ENCODE measurements at places on chromosomes 1 and 21.

DNA sequence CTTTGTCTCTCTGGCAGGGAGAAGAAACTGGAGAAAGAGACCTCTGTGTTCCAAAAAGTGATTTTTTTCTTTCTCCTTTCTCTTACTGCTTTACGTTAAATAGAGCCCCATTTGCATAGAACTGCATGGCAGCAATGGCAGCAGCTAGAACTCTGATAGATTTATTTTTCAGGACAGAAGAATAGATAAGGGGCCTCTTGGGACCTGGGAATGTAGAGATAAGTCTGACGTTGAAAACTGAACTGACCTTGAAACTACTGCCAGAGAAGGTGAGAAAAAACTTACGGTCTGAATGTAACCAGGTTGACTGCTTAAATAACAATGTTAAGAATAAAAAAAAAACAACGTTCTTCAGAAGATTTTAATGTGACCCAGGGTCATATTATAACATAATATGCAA lies 25.4 kb upstream of the B3GALT5 start:
- no peak for DNase-seq

DNA sequence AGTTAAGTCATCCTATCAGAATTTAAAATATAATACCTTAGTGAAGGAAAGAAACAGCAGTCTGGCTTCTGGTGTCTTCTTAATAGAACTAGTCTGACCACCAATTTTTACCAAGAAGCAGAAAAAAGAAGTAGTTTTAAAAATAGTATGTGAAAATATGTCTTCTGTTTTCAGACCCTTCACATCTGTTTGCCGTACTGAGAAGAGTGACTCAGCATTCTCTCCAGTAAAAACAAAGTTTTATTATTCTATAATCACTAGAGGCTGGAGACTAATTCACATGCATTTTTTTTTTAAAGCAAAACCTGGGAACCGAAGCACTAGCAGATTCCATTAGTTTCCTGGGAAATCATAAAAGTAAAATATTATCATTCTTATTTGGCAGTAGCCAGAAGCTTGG lies 163.8 kb downstream of the COL24A1 start:
- peak; percentile 74 for DNase-seq

DNA sequence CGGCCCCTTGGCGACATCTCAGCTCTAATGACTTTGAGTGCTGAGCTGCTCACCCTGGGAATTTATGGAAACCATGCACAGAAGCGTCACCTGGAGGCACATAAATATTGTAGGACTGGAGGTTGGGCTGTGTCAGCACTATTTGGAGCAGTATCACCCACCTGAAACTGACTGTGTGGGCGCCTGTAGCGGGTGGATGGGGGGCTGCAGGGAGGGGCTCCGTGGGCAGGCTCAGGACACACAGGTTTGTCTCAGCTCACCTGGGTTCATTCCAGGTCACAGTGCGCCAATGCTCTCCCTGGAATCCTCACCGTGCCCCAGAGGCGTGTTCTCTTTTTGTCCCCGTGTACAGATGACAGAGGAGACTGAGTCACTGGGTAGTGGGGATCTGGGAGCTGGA lies 74.8 kb upstream of the ACTL8 start:
- no peak for DNase-seq

GRCh38 chr1:223670458-223671159 lies 5.1 kb upstream of the CAPN8 start:
- no peak for DNase-seq

- DNase-seq: no peak
Measured at GRCh38 chr1:2204415-2205190, 10.0 kb upstream of the FAAP20 start.

DNA sequence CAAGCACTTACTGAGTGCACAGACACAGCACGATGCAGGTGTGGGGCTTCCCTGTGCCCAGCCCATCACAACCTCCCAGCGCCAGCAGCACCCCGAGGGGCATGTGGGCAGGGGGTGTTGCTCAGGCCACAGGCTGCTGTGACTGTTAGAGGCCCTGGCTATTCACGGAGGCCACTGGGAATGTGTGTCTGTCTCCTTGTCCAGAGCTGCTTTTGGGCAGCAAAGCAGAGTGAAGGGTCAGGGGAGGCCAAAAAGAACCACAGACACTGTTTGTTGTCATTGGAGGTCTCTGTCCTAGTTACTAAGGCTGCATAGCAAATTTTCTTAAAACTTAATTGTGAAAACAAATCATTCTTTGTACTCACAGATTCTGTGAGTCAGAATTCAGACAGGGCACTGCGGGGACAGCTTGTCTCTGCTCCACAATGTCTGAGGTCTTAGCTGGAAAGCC lies 49.6 kb downstream of the TNFRSF8 start:
- no peak for DNase-seq

DNA sequence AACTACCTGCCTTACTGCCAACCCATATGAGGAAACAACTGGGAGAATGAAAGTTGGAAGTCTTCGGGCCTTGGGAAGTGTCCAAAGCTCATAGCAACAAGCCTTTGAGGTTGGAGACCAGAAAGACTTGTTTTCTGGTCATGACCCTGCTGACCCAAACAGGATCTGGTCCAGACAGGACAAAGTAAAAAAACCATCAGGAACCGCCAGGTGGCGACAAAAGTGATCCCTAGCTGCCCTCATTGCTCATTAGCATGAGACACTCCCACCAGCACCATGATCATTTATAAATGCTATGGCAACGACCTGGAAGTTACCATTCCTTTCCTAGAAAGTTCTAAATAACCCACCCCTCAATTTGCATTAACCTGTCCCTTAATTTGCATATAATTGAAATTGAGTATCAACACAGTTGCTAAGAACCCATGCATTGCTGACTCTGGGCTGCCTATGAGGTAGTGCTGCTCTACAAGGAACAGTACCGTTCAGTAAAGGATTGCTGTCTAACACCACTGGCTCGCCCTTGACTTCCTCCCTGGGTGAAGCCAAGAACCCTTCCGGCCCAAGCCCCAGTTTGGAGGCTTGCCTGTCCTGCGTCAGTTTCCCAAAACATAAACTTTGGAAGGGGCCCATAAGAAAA lies 89.0 kb downstream of the URB2 start:
- no peak for DNase-seq

DNA sequence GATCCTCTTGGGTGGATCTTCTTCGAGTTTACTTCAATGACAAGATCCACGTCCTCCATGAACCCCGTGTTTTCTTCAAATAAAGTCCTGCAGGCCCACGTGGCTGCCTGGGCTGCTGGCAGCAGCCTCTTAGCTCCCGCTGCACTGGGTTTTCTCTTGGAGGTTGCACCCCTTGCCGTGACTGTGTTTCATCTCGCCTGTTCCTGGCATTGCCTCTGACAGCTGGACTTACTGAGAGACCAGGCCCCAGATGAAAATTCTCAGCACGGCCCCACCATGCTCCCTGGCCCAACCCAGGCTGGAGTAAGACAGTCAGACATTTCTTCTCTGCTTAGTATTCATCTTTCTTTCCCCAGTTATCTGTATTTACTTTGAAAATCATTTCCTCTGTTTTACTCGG lies 274.8 kb upstream of the RUNX1 start:
- no peak for DNase-seq

DNA sequence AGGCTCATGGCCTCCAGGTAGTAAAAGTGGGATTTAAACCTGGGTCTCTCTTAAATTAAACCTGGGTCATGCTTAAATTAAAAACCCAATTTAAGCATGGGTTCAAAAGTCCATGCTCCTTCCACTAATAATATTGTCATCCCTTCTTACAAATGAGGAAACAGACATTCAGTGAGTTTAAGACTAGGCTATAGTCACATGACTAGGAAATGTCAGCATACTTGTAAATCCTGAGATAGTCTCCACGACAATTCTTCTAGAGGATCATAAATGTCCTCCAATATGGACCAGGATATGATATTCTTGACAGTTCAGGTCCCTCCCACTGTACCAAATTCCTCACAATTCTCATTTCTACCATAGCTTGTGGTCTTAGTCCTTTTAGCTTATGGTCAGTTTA lies 10.5 kb upstream of the IGFN1 start:
- no peak for DNase-seq

GRCh38 chr1:50620680-50621329 lies 197.6 kb upstream of the DMRTA2 start:
- DNase-seq: no peak

- no peak for DNase-seq
Measured at GRCh38 chr21:36047139-36047538, 13.2 kb downstream of the SETD4 start.

DNA sequence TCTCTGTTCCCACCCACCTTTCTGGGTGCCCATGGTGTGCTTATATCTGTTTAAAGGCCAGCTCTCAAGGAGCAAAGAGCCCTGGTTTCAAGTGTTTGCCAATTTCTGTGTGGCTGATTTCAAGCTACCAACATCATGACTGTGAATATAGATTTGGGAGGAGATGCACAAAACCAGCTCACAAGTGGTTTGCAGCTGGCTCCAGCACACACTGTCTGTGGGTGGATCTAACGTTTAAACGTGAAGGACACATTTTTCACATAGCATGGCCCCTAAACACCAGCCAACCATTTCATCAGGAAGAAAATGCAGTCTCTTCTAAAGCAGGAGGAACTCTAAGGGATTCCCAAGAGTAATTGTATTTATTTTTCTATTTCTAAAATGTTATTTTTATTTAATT lies 65.2 kb downstream of the FCRL5 start:
- DNase-seq: no peak

DNA sequence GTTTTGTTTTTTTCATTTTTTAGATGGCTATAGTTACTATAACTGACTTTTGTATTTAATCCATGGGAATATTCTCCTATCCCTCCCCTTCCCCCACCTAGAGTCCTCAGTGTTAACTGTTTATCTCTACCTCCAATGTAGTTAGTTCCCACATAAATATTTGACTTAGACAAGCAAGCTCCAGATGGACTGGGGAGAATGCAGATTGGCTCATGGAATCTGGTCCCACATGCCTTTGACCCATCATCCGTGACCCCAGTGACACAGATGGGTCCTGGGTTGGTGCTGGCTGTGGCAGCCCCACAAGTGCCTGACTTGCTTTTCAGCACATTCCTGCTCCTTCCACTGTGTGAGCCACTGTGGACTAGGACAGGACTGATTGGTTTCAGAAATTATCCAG lies 41.8 kb downstream of the ATP2B4 start:
- no peak for DNase-seq

DNA sequence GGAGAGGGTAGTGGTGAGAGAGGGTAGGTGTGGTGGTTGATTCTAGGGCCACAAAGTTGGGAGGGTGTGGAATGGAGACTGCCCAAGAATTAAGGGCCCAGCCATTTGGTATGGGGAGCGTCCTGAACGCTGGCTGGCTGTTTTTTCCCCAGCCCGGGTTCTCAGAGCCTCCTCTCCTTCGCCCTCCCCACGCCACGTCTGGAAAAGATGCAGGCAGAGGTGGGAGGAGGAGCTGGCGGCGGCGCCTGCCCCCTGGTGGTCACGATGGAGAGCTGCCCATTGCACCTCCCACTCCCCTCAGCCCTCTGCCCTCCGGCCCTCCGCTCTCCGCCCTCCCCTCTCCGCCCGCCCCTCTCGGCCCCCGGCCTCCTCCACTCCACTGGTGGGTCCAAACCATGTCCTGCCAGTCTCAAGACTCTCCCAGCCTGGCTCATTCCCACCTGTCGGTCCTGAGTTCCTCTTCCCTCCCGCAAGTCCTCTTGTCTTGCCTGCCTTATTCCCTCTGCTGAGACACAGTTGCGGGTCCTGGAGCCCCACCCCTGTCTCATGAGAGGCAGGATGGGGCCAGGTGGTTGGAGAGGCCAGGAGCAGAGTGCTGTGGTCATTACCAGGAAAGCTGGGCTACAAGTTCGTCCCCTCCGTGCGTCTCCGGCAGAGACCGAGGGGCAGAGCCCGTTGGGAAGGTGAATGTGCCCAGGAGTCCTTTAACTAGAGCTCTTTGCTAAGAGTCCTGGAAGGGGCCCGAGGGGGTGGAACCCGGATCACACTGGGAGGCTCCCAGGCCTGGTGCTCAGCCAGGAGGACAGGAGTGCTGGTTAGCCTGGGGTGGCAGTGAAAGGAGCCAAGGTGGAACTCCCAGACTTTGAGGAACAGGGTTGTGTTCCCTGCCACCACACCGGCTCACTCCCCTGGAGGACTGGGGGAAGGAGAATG lies 22.6 kb downstream of the ETNK2 start:
- no peak for DNase-seq

GRCh38 chr1:119871881-119872280 lies 24.4 kb downstream of the ADAM30 start:
- no peak for DNase-seq

GRCh38 chr1:151145304-151146071 lies 943 bp downstream of the SEMA6C start:
- DNase-seq: no peak

DNA sequence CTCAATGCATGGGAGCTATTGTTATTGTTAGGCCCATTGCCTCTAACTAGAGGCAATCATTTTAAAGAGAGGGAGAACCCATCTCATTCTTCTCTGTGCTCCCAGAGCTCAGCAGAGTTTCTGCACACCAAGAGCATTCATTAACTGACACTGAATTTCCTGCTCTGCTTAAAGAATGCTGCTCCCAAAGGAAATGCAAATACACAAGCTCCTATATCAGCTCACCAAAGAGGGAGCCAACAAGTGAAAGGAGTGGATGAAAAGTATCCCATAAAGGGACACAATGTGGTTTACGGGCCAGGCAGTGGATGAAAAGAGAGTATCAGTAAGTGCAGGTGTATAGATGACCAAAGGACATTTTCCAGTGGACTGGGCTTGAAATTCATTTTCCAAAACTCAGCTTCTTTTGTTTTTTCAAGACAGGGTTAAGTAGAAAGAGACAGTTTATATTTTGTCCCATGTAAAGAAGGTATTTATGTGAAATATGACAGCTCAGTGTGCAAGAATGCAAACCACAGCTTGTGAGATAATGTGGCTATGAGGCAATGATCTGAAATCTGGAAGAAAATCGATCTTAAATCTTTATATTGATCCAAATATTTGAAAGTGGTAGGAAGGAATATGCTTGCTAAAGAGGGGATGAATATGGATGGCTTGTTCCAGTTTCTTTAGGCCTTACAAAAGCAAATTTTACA lies 207.7 kb upstream of the CAMK1G start:
- DNase-seq: no peak

DNA sequence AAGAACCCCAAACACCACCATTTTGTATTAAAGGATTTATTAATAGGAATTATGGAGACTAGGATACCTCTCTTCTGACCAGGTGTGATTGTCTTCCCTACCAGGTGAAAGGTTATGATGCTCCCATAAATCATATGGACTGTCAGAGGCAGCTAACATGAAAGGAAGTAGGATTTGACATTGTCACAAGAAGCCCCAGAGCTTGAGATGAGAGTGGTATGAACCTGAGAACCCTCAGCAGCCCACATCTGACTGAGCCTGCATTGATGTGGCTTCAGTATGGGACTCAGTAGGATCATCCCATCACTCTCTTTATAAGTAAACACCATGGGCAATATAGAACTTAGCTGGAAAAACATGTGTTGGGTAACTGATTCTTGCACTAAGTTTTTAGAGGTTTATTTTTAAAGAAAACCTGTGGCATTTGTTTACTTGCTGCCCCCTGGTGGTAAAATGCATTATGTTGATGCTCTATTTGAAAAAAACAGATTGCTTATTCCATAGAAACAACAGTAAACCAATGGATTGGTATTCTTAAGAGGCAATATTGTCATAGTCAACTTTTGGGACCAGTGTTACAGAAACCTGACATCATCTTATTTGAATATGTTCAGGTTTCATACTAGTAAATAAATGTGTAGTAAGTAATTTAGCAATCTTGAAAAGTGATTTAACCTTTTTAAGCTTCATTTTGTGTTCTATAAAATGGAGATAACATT lies 16.6 kb upstream of the CACYBP start:
- no peak for DNase-seq

- no peak for DNase-seq
Measured at GRCh38 chr1:84803604-84804003, 89.4 kb downstream of the LPAR3 start.

Measured in BJ (cell line).